Omental fat pad (tissue), 4 donors: ENCODE measurements at places on chromosomes 4 and X. TPM values are rescaled to one million over a fixed set of nuclear protein-coding genes. Genes with fewer than 3 reads are reported as not detected.

Gene AFM
- total RNA-seq, result not detected

Gene LINC00632
- total RNA-seq, result 714 TPM

Gene SH3D19
- total RNA-seq, result 216 TPM

Gene DCX
- total RNA-seq, result not detected

Gene DMD
- total RNA-seq, result 37.8 TPM

Gene NSDHL
- total RNA-seq, result 55.3 TPM

Gene ELF4
- total RNA-seq, result 13.9 TPM

Gene CTAG1B
- total RNA-seq, result not detected

Gene ABCG2
- total RNA-seq, result 3.4 TPM

Gene TRIM60
- total RNA-seq, result not detected

Gene GK2
- total RNA-seq, result not detected

Gene PHKA1
- total RNA-seq, result 9.3 TPM

Gene AKAP14
- not detected for total RNA-seq

Gene MAMLD1
- 4.5 TPM for total RNA-seq

Gene AIFM1
- total RNA-seq, result 18.8 TPM

Gene ZFYVE28
- 7.1 TPM for total RNA-seq

Gene SYTL5
- not detected for total RNA-seq

Gene SCFD2
- 26.4 TPM for total RNA-seq

Gene IBSP
- total RNA-seq, result not detected

Gene RHOXF2B
- total RNA-seq, result not detected

Gene TMPRSS11B
- total RNA-seq, result not detected

Gene ADGRG4
- 0.38 TPM for total RNA-seq

Gene SLC9B1
- 0.37 TPM for total RNA-seq

Gene RAB9B
- total RNA-seq, result 0.93 TPM
